ENCODE measurements at places on chromosomes 6 and 20.

- DNase-seq, result no peak
Observed at GRCh38 chr6:47075168-47075567, 33.0 kb upstream of the ADGRF1 start.

DNA sequence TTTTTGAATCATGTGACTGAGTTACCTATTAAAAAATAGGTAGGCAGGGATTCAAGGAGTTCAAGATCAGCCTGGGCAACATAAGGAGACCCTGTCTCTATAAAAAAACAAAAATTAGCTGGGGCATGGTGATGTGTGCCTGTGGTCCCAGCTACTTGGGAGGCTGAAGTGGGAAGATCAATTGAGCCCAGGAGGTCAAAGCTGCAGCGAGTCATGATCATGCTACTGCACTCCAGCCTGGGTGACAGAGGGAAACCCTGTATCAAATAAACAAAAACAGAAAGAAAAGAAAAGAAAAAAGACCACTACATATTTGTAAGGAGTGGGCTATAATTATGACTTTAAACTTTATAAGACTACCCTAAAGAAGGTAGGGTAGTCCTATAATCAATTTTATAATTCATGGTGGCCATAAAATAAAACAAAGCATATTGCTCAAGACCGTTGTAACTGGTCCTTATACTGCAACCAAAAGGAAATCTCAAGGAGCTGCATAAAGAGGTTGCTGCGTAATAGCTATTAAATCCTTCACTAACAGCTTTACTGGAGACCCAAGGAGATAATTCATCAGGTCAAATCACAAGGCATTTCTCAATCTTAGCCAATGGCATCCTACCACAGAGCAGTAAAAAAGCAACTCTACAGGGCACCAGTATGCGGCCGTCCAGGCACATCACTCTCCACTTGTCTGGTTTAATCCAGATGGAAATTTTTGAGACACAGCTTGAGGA, 13.5 kb downstream of the PIGU start:
- no peak for DNase-seq

DNA sequence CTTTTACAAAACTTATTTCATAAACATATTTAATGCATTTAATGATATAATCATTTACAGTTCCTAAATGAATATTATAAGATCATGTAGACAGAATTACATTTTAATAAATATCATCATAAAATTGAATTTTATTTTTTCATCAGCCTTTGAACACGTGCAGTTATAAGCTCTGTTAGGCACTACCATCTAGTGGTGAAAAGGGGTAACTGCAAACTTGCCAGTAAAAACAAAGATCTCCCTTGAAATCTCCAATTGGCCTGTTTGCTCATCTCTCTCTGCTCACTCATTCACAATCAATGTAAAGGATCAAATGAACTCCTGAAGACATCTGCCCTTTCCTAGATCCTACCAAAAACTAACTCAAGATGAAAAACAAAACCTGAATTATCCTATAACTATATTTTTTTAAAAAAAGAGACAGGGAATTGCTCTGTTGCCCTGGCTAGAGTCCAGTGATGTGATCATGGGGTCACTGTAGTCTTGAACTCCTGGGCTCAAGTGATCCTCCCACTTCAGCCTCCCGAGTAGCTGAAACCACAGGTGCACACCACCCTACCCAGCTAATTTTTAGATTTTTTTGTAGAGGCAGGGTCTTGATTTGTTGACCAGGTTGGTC, 31.7 kb downstream of the SAMHD1 start:
- no peak for DNase-seq

DNA sequence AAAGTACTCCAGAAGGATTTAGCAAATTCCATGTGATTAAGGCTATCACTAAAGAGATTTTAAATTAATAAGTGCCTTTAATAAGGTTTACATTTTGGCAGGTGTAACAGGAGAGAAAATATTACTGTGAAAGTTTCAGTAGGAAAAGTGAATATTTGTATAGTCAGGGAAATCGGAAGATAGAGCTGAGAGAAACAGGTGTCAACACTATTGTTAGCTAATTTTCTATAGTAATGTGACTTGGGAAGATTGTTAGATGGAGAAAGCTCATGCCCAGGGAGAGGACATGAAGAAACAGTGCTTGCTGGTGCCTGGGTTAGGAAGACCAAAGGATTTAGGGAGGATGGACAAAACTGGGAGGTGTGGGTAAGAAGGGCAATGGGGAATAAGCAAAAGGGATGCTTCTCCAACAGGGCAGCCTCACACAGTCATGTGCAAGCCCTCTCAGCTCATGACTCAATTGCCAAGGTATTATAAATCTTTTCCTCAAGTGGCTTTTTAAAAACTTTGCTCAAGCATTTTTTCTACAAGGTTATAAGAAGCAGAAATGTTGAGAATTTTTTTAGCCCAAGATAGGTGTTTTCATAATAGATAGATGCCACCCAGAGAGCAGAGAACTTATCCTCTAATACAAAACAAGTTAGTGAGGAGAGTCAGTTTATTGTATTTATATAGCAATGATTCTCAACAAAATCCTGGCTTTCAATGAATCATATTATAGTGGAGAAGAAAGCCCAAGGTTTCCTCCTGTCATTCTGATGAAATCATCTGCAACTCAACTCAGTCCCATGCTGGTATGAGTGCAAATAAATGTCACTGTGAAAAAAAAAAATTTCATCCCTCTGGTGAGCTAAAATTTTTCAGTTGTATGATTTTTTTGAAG, 325.2 kb upstream of the NT5E start:
- no peak for DNase-seq

GRCh38 chr6:17419189-17419575, 25.8 kb downstream of the CAP2 start:
- no peak for DNase-seq

GRCh38 chr6:146106532-146106931, 77.7 kb downstream of the GRM1 start:
- DNase-seq, result no peak

- no peak for DNase-seq
Observed at GRCh38 chr20:46205349-46205748, 87.2 kb downstream of the CD40 start.

DNA sequence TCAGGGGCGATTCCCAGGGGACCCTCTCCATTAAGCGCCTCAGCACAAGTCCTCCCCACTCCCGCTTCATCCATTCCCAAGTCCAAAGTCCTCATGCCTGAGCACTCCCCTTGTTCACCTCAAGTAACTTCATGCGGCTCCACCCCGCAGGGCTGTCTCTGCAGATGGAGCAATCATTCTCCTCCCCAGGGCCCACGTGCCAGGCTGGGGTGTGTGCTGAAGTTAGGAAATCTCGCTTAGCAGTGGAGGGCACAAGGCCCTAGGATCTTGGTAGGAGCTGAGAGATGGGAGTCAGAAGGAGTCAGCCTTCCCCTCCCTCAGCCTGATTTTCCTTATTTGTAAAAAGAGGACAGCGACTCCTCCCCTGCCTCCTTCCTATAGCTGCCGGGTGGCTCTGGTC, 3.5 kb downstream of the TGM3 start:
- no peak for DNase-seq

GRCh38 chr6:157335829-157336228, 12.5 kb upstream of the TMEM242 start:
- DNase-seq, result no peak

GRCh38 chr20:20491784-20492264, 123.9 kb downstream of the INSM1 start:
- DNase-seq, result no peak

- DNase-seq, result no peak
Observed at GRCh38 chr6:95636552-95637431, 59.5 kb downstream of the MANEA start.

- DNase-seq, result no peak
Observed at GRCh38 chr6:130269969-130270635, 47.4 kb upstream of the SAMD3 start.

GRCh38 chr6:127582777-127583462, 5.9 kb downstream of the C6orf58 start:
- DNase-seq, result no peak

DNA sequence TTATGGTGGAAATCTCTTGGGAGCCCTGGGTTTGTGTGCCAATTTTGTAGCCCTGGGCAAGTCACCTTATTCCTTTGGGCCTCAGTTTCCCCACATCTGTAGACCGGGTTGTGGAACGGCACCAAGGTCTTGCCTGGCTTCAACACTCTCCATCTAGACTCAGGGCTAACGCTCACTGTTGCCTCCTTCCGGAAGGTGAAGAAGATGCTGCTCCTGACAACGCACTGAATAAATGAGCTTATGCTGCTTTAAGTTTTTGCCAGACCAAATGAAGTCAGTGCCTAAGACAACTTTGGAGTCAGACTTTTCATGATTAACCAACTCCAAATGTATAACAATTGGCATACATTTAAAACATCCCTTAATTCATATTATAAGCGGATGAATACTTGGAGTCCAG, 53.1 kb downstream of the PSMG4 start:
- no peak for DNase-seq

DNA sequence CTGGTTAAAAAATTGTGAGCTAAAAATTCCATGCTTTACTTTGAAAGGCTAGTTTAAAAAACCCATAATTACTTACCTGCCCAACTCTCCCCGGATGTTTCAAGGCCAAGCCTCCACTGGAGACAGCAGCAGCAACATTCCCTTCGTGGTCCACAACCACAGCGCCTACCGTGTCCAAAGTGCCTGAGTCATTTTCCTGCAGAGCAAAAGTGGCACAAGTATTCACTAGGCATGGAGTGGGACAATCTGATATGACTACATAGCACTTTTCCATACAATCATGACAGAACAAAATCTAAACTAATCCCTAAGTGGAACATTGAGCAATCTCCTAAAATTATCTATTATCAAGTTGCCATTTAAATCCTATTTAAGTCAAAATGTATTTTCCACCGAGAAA, 104.8 kb downstream of the TASP1 start:
- no peak for DNase-seq

DNA sequence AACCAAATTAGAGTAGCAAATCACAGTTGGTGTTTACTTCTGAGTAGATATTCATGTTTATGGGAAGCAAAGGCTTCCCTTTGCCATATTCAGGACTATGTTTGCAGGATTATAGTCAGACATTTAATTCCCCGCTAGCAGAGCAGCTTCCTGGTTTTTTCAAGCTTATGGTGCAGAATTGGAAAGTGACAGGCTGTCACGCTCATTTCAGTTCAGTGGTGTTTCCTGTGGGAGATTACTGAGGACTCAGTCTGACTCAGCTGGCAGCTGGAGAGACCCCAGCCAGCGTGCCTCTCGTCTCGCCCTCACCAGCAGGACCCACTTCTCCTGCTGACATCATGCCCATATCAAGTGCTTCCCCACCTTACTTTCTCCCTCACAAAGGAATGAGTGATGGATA, 85.1 kb downstream of the LYRM2 start:
- DNase-seq, result no peak

DNA sequence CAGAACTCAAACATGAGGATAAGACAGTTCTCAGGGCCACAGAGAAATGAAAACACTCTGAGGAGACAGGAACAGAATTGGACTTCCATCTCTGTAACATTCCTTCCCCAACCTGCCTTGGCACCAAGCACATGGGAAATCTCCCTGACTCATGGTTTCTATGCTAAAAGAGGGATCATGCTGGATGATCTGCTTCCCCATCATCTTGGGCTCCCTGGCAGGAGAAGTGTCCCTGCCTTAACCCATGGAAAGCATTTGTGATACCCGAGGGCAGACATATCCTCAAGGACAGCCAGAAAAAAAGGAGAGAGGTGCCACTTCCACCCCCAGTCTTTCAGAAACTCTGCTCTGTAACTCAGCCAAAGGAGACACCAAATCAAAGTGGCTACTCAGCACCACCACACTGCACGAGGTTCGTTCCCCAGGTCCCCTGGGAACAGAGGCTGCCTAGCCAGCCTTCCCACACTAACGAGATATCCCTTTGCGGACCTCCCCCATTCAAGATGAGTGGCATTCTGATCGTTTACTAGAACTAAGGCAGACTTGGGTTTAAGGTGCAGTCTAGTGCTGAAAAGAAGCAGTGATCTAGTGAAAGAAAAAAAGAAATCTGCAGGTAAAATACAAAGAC, 34.8 kb downstream of the BLOC1S5 start:
- DNase-seq, result no peak

GRCh38 chr6:56752009-56752408, 109.3 kb upstream of the DST start:
- DNase-seq, result no peak

GRCh38 chr20:22829356-22829755, 205.8 kb upstream of the SSTR4 start:
- DNase-seq, result no peak

GRCh38 chr6:170403451-170403850, 96.9 kb downstream of the FAM120B start:
- DNase-seq, result no peak

- no peak for DNase-seq
Observed at GRCh38 chr20:60271597-60271996, 313.4 kb downstream of the CDH26 start.

GRCh38 chr20:47335251-47336128, 21.0 kb downstream of the ZMYND8 start:
- no peak for DNase-seq

GRCh38 chr6:133854364-133855275, 34.3 kb upstream of the TCF21 start:
- peak; percentile 51 for DNase-seq

- no peak for DNase-seq
Observed at GRCh38 chr6:140062043-140063020, 687.9 kb upstream of the CITED2 start.

DNA sequence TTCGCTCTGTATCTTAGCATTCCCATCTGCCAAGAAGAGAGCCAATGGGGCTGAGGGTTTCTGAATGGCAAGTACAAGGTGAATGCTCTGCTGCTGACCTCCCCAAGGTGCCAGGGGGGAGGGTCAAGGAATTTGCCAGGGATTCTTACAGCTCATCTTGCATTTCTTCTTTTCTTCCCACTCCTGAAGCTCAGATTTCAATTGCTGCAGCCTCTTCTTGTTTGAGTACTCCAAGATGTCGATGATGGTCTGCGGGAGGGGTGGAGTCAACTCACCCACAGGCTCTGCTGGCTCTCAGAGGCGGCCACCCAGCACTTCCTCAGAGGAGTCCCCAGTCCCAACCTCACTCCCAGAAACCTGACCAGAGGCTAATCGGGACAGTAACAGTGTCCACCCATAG, 12.4 kb downstream of the C20orf96 start:
- DNase-seq, result no peak

- DNase-seq, result no peak
Observed at GRCh38 chr20:50004229-50004628, 21.4 kb downstream of the SNAI1 start.

GRCh38 chr6:128343706-128344105, 176.7 kb downstream of the PTPRK start:
- no peak for DNase-seq

GRCh38 chr6:141988954-141989705, 143.6 kb upstream of the GJE1 start:
- DNase-seq, result no peak

DNA sequence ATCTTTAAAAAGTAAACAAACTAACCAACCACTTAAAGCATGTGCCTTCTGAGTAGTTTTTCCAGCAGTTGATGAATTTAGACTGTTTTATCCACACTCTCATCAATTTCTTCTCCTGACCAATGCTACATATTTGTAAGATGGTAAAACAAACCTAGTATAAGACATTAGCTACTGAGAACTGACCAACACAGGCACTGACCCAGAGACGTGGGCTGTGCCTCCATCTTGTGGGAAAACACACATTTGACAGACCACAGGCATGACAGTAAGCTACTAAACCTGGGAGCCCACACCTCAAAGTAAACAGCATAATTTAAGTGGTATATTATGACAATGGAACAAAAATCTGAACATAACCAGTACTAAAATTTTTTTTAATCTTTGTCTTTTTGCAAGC, 121.4 kb upstream of the NRSN1 start:
- DNase-seq, result no peak

All from progenitor cell of endocrine pancreas (in vitro differentiated cells).